Activated CD8-positive, alpha-beta T cell treated with anti-CD3 and anti-CD28 coated beads for 36 hours (primary cell): ENCODE measurements at places on chromosomes 2 and 18.

- DNase-seq = no peak
These were observed 83.9 kb upstream of the PKDCC start for GRCh38 chr2:41963661-41964525.

DNA sequence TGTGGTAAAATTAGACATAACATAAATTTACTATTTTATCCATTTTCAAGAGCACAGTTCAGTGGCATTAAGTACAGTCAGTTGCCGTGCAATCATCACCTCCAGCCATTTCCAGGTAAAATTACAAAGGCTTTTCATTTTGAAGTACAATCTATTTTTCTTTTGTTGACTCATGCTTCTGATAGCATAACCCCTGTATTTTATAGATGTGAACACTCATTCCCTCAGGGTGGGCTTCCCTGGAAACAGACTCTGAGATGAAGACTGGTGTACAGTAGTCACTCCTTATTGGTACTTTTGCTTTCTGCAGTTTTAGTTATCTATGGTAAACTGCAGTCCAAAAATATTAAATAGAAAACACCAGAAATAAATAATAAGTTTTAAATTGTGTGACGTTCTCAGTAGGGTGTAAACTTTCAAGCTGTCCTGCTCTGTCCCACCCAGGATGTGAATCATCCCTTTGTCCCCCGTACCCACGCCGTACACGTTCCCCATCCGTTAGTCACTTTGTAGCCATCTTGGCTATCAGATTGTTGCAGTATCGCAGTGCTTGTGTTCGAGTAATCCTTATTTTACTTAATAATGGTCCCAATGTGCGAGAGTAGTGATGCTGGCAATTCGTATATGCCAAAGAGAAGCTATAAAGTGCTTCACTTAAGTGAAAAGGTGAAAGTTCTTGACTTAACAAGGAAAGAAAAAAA is 41.1 kb upstream of the NAB1 start:
- DNase-seq = no peak

DNA sequence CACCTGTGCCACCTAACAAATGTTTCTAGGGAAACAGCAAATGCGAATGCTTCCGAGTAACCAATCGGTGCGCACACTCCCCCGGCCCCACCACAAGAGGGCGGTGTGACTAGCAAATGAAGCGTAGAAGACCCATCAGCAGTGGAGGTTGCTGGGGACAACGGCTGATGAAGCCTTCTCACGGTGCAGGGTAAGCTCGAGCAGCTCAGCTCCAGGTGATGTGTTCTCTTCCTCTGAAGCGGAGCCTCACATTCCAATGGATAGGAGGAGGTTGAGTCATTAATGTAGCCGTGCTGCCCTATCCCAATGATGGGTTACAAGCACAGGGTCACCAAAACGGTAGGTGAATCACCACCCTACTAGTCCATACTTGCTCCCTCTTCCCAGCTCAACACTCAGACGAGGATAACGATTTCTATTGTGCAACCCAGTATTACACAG is 127.6 kb upstream of the TWIST2 start:
- DNase-seq = peak; percentile 76

DNA sequence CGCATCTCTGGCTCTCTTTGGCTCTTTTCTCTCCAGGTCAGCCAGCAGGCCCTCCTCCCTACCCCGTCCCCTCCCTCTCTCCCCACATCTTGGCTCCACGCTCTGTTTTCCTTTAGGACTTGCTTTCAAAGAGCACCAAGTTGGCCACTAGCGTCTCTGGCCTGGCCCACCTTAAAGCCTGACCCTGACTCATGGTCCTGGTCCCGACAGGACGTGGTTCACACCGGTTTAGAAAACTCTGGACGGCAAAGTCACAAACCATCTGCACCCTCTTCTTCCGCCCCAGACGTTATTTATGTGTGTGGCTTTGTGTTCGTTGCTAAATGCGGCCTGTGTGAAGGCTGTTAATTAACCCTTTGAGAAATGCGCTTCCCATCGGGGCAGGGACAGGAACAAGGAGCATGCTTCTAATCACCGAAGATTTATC is 169.0 kb upstream of the HAAO start:
- no peak for DNase-seq

- DNase-seq = no peak
These were observed 245.7 kb upstream of the REG3G start for GRCh38 chr2:78779761-78780160.
